ENCODE measurements at places on chromosomes 7 and 10.
A peak's percentile ranks its signal among the peaks of the same experiment; 100 is the strongest.

DNA sequence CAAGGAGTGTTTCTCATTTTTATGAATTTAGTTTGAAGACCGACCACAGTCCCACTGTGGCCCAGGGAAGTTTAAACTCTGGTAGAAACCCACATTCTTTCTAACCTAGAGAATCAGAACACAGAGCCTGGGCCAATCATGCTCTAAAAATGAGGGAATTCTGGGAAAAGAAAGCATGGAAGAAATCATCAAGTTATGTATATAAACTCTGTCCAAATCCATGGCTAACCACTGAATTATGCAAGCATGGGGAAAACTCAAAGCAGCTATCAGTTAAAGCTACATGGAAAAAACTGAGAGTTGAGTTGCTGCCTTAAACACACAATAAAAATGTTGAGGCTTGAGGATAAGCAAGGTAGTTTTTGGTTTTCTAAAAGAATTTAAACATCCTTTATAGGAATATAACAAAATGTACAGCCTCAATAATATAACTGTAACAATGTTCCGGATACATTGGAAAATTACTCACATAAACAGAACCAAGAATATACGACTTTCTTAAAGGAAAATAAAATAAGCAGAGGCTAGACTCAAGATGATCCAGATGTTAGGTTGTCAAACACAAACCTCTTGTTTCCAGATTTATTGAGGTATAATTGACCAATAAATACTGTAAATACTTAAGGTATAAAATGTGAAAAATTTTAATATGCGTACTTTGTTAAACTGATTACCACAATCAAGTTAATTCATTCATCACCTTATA, 311.2 kb upstream of the GNAI1 start:
- no peak for DNase-seq

DNA sequence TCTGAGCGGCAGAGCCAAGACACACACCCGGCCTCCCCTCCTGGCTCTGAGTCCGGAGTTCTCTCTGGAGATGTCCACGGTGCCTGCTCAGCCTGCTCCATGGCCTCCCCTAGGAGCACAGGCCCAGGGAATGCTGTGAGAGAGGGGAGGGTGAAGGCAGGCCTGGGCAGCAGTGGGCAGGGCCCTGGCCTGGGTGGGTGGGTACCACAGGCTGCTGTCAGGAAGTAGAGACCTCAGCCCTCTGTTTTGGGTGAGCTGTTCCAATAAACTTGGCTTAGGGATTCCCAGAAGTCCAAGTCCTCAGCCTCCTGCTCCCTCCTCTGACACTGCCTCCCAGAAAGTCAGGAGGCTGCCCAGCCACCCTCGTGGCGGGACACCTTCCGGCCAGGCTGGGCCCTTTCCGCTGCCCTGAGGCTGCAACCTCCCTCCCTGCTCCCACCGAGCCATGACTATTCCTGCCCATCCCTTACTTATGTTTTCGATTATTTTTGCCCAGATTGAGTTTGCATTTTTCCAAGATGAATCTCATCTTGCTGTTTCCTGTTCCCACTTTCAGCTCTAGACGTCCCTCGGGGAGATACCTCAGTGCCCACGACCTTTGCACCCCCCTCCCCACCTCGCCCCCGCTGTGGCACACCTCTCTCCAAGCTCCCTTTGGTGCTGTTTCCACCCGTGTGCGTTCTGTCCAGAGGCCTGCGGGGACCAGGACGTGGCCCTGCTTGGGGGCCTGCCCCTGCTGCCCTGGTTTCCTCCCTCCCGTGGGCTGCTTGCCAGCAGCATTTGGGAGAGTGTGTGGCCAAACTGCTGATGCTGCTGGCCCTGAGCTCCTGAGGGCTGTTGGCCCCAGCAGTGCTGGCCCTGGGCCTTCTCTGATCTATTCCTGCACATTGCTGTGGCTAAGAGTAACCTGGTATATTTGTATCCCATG, 5.8 kb upstream of the POLM start:
- DNase-seq: peak; percentile 96

DNA sequence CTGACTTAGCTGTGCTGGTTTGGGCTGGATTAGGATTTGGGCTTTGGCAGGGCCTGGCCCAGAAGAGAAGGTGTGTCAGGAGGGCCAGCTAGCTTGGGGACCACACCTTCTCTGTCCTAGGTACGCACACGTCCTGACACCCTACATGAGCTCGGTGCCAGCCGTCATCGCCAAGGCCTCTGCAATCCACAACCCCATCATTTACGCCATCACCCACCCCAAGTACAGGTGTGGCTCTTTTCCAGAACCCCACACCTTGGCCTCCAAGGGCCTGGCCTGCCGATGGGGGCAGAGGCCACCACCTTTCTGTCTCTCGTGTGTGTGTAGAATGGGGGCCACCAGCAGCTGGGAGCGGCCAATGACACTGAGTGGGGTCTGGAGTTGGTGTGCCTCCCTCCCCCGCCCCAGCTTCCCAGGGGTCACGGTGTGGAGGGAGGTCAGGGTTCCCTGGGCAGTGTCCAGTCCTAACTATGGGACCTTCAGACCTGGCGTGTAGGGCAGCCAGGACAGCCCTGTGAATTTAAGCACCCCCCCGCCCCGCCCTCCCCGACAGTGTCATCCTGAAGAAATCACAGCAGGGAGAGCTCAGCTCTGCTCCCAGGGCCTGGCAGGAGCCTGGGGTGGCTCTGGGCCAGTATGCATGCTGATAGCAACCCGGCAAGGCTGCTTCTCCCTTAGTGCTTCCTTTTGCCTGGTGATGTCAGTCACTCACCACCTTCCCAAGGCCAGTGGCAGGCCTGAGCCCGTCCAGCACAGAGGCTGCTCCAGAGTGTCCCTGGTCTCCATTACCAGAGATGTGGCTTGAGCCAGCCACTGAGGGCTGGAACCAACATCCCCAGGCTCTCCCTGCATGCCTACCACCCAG, 6.9 kb upstream of the LDB3 start:
- DNase-seq: no peak

DNA sequence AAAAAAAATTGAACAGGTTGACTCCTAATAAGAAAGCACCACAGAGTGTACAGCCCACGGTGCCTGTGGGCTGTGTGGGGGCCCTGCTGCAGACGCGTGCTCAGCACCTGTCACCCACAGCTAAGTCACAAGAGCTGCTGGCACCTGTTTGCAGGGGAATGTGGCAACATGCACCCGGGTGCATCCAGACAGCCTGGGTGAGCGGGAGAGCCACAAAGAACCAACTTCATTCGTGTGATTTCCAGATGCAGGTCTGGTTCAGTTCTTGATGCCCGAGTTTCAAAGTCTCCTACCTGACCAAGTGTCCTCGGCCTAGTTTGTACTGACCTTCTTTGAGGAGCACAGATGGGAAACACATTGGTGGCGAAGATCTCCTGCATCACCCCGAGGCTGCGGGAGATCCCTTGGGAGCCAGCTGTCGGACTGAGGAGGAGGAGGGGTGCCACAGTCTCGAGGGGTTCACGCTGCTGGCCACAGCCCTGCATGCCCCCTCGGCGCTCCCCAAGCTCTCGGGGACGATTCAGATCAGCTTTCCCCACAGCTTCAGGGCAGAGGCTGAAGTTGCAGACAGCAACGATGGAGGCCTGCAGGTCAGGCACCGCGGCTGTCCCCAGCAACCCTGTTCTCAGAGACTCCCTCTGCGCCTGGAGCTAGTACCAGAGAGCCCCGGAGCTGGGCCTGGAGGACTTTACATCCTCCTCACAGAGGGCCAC, 35.3 kb downstream of the AMZ1 start:
- DNase-seq: no peak

GRCh38 chr10:86035791-86036543, 330.6 kb downstream of the GRID1 start:
- DNase-seq: no peak

DNA sequence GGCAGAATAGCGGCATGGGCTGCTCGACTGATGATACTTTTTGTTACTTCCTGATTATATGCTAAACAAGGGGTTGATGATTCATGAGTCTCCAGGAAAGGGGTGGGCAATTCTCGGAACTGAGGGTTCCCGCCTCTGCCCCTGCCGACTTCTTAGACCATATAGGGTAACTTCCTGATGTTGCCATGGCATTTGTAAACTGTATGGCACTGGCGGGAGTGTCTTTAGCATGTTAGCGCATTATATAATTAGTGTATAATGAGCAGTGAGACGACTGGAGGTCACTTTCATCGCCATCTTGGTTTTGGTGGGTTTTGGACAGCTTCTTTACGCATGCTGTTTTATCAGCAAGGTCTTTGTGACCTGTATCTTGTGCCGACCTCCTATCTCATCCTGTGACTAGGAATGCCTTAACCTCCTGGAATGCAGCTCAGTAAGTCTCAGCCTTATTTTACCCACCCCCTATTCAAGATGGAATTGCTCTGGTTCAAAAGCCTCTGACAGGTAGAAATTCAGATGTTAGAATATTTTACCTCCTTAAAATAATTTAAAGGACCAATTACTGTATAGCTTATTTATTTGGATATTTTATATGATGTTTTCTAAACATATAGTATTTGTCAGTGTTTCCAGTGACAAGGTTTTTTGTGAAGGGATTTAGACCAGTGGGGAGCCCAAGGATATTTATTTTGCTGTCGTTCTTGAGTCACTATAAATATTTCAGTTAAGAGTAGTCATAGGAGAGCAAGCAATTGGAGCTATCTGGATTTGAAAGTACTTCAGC, 90.1 kb upstream of the PIK3CG start:
- peak; percentile 65 for DNase-seq

GRCh38 chr10:71343392-71343773, 24.3 kb downstream of the SLC29A3 start:
- DNase-seq: no peak

DNA sequence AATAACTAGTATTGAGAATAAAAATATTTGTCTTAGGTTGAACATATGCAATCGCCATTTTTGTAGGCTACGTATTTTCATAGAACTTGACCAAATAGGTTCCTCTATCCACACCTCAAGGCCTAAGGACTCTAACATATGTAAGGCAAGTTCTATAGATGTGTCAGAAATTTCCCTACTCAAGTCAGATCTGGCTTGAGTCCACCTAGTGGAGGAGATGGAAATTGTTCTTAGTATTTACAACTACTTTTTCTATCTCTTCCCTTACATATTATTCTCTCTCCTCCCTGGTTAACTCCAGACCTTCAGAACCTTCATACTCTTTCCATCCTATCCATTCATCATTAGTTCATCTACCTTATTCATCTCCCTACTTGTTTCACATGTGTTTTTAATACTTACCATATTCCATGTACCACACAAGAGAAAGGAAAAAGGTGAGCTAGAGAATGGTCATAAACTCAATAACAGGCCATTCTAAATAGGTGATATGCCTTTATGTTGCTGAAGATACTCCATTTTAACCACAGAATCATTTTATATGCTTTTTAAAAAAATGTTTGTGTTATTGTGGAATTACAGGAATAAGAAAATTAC, 174.5 kb upstream of the HDAC9 start:
- DNase-seq: peak; percentile 74

GRCh38 chr7:128014811-128015210, 16.4 kb downstream of the LRRC4 start:
- DNase-seq: no peak

GRCh38 chr10:17435953-17436352, 18.4 kb downstream of the ST8SIA6 start:
- no peak for DNase-seq

DNA sequence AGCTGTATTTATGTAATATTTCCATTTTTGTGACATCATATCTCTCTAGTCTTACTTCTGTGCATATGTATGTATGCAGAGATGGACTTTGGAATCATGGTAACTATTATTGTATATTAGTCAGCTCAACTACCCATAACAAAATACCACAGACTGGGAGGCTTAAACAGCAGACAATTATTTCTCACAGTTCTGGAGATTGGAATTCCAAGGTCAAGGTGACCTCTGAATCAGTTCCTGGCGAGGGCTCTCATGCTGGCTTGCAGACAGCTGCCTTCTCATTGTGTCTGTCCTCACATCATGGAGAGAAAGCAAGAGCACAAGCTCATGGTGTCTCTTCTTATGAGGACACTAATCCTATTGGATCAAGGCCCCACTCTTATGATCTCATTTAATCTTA, 79.1 kb downstream of the RAMP3 start:
- peak; percentile 71 for DNase-seq

DNA sequence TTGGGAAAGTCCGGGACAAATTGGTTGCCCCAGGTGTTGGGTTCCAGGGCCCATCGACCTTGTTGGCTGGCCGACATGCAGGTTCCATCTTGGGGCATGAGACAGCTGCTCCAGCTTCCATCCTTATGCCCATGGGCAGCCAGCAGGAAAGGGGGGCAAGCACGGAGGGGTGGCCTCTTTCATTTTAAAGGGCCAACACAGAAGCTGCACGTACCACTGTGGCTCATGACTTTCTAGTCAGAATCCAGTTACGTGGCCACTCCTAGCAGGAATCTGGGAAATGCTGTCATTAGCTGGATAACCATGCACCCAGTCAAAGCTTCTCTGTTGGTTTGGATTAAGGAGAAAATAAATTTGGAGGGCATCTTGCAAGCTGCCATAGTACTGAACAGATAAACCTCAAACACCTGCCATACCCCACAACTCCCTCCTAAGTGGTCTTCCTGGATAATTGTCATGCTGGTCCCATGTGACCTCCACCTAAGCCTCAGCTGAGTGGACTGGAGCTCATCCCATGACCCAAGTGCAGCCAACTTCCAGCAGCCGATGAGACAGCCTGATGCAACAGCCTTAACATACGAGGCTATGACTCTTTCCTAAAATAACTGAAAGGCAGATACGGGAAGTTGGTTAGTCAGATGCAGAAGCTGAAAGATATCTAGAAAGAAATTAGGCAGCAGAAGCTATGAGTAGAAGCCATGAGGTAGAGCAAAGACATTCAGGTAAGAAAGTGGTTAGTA, 21.4 kb upstream of the GSDME start:
- DNase-seq: peak; percentile 92

DNA sequence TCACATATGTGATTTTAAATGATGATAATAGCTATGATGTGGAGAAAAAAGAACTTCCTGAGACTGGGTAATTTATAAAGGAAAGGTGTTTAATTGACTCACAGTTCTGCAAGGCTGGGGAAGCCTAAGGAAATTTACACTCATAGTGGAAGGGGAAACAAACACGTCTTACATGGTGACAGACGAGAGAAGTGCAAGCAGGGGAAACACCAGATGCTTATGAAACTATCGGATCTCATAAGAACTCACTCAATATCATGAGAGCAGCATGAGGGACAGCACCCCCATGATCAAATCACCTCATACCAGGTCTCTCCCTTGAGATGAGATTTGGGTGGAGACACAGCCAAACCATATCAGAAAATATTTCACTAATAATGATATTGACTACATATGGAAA, 4.1 kb upstream of the LIPN start:
- DNase-seq: no peak

DNA sequence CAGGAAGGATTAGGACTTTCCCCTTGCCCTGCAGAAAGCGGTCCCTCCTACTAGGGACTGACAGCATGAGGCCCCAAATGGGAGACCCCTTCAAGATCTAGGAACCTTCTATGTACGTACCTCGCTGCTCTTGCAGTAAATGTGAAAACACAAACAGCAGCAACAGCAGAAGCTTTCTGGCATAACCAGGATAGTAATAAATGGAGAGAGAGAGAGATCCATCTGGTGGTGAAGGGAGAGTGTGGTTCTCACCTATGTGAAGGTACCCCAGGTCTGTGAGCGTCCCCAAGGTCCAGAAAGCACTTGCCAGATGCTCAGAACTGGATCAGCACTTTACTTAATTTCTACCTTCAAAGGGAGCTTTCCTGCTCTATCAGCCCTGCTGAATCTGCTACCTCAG, 592.7 kb downstream of the PARD3 start:
- no peak for DNase-seq

- peak; percentile 15 for DNase-seq
Observed at GRCh38 chr10:13587391-13587790, 626 bp downstream of the PRPF18 start.
